ENCODE measurements at places on chromosomes 5 and 9.

DNA sequence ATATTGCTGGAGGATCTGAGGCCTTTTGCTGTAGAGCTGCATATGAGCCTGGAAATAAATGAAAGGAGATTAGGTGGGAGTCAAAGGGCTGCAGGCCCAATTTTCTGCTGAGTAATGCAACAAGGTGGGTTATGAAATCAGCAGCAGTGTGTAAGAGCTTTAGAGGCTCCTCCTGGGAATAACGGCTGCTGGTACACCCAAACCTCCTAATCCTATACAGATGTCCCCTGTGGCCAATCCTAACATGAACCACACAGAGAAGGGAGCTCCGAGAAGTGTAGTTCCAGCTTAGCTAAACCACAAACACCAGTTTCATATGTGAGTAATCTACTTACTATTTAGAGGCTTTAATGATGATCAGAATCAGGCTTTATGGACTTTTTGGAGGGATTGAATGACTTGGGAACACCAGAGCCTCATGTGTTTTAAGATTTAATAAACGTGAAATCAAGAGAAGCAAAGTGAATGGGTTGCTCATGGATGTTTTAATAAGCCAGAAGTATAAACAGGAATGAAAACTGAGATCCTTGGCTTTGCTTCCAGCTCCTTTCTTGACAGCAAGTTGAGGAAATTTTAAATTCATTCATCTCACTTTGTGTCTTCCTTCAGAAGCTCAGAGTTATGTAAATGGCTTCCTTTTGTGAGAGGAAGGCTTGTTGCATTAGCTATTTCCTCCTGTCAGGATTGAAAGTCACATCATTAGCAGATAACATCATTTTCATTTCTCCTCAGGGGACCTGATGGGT lies 437.5 kb downstream of the TMEM232 start:
- no peak for DNase-seq

- DNase-seq, result no peak
These were observed 363.7 kb downstream of the IRX2 start for GRCh38 chr5:2387634-2388325.

- no peak for DNase-seq
These were observed 11.1 kb downstream of the DOLK start for GRCh38 chr9:128936171-128936865.

- DNase-seq, result no peak
These were observed 4.6 kb upstream of the SAR1B start for GRCh38 chr5:134637116-134637721.

- no peak for DNase-seq
These were observed 592.5 kb downstream of the CCDC171 start for GRCh38 chr9:16145196-16145950.

Data from NCI-H1105 (cell line).